ENCODE measurements at places on chromosomes 3 and 15.
A peak's percentile ranks its signal among the peaks of the same experiment; 100 is the strongest.

DNA sequence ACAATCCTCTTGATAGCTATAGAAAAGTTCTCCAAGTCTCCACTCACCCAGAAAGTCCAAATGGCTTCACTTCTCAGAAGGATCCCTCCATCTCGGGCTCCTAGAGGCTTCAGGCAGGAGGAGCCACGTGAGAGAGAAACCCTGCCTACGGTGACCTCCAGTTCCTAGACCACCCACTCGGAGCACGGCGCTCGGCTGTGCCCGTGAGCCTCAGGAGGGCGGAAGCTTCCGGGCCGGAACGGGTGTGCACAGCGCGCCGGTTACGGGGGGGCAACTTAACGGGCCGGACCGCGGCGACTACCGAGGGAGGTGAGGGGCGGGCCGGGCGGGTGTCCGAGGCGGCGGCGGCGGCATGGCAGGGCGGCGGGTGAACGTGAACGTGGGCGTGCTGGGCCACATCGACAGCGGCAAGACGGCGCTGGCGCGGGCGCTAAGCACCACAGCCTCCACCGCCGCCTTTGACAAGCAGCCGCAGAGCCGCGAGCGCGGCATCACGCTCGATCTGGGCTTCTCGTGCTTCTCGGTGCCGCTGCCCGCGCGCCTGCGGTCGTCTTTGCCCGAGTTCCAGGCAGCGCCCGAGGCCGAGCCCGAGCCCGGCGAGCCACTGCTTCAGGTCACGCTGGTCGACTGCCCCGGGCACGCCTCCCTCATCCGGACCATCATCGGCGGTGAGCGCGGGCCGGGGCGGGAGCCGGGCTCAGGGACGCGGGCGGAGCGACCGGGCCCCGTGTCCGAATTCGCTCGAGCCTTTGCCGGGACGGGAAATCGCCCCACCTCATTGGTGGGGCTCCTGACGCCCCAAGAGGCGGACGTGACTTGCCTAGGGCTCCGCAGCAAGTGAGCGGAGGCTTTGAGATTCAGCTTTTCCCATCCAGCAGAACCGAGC is at the start of gene EEFSEC:
EEFSEC (plus strand) TSS at position 326 of the 886 bp plus-strand sequence; CDS start at position 353, 27 bp downstream.
- DNase-seq: peak; percentile 89

GRCh38 chr3:33521736-33522135 is 81.5 kb upstream of the UBP1 start:
- no peak for DNase-seq

GRCh38 chr15:69042531-69042930 is 28.0 kb downstream of the NOX5 start:
- DNase-seq: no peak

DNA sequence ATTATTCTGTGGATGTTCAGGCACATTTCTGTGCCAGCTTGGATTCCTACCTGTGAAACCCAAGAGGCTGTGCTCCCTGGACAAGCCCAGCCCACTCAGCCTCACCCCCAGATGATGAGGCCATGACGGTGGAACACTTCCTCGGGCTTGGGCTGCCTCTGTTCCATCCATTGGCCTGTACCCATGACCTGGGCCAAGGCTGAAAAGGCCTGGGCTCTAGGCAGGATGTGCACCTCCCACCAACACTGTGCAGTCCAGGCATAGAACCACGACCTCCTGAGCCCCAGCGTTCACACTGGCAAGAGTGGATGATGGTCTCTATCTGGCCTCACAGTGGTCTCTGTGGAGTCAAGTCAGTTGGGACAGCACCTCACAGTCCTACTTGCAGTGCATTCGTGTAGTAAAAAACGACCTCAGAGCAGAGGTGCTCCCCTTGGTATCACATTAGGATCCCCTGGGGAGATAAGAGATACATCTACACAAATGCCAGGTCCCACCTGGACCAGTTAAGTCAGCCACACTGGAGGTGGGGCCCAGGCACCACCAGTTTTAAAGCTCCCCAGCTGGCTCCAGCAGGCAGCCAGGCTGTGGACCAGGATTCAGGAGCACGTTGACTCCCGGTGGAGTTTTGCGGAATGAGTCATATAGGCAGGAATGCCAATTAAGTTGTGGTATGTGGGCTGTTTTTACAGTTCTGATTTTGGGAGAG is 39.0 kb upstream of the IGF1R start:
- DNase-seq: no peak

DNA sequence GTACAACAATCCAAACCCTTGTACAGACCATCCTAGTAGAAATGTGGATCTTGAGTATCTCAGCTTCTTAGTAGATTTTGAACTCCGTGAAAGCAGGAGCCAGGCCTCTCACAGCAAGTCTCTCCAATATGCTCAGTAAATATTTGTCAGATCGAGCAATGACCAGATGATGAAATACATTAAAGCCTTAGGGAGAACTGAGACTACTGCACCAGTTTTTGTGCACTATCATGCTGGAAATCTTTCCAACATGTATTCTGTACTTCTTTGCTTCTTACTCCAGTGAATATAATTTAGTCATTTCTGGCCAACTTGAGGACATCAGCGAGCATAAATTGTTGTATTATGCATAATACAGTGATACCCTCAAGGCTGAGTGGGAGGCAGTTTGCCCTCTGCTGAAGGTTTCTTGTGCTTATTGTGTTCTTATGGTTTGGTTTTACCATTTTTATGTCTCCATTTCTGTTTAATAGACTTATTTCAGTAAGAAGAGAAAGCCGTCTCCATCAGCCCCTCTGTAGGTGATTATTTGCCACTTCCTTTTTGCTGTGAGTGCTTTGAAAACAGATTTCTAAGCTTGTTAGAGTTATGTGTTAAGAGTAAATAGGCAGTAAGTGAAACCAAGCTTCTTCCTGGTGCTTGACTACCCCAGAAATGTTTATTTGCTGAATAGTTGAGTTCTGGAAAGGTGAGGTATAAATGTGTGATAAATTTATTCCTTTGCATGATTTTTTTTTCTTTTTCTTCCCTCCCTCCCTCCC is 147.1 kb downstream of the PGPEP1L start:
- no peak for DNase-seq
